ELF-1 (cell line): ENCODE measurements at places on chromosomes 5 and 9.

DNA sequence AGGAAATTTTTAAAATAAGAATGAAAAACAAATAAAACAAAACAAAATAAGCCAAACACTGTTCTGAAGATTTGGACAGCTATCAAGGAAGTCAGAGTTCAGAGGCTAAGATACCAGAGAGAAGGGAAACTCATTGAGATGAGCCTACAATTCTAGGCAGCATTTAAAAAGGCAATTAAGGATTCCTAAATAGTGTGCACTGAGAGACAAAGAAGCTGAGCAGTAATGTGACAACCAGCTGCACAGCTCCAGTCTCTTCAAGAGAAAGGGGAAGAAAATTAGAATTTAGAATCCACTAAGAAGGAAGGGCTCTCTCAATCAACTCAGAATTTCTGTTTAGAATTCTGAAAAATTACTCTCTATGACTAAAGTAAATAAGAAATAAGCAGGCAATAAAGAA, 246.7 kb upstream of the COX7C start:
- DNase-seq, result no peak

- DNase-seq, result no peak
Observed at GRCh38 chr5:154367101-154367500, 78.7 kb upstream of the SAP30L start.

DNA sequence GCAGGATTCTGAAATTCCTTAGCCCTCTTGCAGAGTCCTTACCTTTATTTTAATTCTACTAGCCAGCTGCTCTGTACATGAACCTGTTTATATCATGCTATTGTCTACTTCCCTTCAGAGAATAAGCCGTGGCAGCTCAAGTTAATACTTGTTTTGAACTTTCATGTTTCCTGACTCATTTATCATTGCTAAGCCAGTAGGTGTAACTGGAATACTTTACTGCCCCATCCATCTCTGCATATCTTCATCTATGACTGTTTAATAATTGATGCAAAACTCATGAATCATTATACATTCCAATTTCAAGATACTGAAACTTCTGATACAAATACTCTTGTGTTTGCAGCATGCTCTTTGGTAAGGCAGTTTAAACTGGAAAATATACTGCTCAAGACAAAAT, 174.7 kb downstream of the PPP2R2B start:
- DNase-seq, result no peak

GRCh38 chr5:103166706-103167105, 46.6 kb downstream of the PPIP5K2 start:
- no peak for DNase-seq

- DNase-seq, result no peak
Observed at GRCh38 chr5:109852371-109853155, 162.8 kb downstream of the MAN2A1 start.

- DNase-seq, result peak; percentile 17
Observed at GRCh38 chr9:110782701-110783100, 114.1 kb downstream of the MUSK start.

- DNase-seq, result no peak
Observed at GRCh38 chr5:27769748-27770402, 731.5 kb upstream of the CDH9 start.

DNA sequence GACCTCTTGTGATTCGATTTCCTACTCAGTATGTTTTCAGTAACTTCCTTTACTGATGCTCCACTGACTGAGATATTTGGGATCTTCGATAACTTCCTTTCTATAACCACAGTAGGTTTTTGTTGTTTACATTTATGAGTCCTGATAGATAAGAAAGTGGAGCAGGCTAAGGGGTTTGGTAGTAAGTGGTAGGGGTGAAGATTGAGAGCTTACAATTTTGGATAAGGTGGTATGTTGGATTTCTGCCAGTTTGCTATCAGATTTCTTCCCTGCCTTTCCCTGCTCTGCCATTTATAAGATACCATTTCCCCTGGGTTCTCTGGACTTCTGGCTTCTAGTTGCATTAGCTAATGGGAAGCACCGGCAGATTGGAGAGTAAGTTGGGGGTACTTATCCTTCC, 7.9 kb upstream of the NDUFS4 start:
- DNase-seq, result no peak

DNA sequence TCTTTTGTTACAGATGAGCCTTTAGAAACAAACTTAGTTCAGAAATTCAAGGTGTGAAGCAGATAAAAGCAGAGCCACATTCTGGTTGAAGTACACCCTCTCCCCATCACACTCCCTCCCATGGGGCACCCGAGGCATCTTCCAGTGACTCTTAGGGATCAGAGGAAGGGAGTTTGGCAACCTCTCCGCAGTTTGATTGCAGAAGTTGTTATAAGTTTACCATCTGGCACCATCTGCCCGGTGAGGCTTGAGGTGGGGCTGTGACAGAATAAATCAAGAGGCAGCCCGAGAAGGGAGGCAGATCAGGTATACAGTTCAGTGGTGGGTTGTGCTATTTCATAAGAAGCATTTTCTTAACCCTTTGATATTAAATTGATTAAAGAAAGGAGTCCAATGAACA, 458.6 kb upstream of the CLINT1 start:
- no peak for DNase-seq

- DNase-seq, result no peak
Observed at GRCh38 chr5:147925020-147925419, 18.7 kb upstream of the C5orf46 start.

- no peak for DNase-seq
Observed at GRCh38 chr9:90880066-90880465, 78.4 kb downstream of the SYK start.

- no peak for DNase-seq
Observed at GRCh38 chr5:103207011-103207410, 51.6 kb upstream of the MACIR start.

GRCh38 chr5:37685816-37686215, 154.0 kb downstream of the GDNF start:
- no peak for DNase-seq

DNA sequence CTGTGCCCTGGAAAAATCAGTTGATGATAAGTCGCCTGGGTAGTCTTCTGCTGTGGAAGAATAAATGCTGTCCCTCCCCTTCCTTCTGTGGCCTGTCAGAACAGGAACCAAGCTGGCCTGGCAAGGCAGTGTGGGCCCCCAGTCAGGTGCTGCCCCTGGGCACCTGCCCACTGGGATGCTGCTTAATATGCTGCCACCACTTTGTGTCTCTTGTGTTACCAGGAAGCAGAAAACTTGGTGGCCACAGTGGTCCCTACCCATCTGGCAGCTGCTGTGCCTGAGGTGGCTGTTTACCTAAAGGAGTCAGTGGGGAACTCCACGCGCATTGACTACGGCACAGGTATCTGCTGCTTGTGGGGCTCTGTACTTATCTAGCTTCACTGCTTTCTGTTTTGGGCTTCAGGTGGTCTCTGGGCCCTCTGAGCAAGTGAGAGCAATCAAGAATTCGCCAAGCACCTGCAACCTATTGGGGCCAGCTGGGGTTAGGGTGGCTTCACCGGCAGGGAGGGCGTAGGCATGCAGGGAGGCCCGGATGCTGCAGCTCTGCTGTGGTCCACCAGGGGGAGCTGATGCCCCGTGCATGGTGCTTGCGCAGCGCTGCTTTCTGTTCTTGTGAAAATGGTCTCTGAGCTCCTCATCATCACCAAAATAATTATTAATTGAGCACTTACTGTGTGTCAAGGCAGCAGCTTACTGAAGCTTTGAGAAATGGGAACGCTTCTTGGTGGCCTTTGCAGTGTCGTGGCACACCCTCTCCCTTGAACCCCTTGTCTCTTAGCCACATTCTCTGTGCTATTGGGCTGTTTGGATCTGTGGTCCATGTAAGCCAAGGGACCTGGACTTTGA, 20.3 kb downstream of the PTPA start:
- peak; percentile 91 for DNase-seq

- no peak for DNase-seq
Observed at GRCh38 chr9:137879052-137879451, 1.5 kb downstream of the CACNA1B start.

GRCh38 chr5:113017881-113018635, 41.5 kb downstream of the DCP2 start:
- no peak for DNase-seq

- DNase-seq, result no peak
Observed at GRCh38 chr5:56251918-56252553, 18.9 kb upstream of the ANKRD55 start.

GRCh38 chr5:139955053-139955605, 88.0 kb downstream of the NRG2 start:
- peak; percentile 47 for DNase-seq

DNA sequence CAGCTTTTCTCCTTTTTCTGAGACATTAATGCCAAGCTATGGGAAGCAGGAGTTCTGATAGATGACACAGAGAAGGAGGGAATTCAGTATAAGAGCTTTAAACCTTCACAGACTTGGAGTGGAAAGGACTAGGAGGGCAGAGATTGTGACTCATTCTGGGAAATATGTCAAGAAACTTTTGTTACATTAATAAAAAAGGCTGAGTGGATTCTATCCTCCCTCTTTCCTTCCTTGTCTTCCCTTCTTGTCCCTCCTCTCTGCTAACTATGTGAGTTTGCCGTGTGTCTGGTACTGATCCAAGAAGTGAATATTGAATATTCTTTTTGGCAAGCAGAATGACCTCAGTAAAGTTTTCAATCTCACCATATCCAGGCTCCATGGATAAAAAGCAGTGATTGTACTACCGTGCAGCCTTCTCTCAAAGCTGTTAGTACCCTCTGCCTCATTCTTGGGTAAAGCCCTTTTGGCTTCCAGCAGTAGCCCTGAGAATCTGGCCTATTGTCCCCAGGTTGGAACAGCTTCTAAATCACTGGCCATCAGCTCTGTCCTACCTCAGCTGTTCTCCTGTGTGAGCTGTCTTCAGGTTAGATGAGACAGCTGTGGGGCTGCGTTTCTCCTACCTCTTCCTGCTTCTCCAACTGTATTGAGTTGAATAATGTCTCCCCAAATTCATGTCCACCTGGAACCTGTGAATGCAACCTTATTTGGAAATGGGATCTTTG, 73.9 kb downstream of the ATG10 start:
- DNase-seq, result no peak

DNA sequence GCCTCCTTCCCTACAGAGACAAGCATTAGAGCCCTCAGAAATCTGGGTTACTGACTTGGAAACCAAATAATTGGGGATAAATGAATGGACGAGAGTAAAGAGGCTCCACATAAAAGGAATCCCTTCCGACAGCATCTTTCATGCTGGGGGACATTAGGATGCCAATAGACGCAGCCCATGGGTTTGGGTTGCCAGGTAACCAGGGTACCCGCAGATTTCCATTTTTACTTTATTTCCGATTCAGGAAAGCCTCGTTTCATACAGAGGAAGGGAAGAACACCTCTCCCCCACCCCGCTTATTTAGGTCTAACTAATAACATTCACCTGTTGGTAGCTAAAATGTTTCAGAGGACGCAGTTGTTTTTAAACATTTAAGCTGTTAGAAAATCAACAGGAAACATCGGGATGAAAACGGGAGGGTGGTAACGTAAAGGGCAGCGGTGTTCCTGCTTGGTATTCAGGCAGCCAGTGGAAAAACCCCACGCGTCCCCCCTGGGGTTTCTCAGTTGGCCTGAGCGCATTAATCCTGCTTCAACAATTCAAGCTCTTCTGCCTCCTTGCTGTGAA, 179.5 kb downstream of the YTHDC2 start:
- peak; percentile 37 for DNase-seq

DNA sequence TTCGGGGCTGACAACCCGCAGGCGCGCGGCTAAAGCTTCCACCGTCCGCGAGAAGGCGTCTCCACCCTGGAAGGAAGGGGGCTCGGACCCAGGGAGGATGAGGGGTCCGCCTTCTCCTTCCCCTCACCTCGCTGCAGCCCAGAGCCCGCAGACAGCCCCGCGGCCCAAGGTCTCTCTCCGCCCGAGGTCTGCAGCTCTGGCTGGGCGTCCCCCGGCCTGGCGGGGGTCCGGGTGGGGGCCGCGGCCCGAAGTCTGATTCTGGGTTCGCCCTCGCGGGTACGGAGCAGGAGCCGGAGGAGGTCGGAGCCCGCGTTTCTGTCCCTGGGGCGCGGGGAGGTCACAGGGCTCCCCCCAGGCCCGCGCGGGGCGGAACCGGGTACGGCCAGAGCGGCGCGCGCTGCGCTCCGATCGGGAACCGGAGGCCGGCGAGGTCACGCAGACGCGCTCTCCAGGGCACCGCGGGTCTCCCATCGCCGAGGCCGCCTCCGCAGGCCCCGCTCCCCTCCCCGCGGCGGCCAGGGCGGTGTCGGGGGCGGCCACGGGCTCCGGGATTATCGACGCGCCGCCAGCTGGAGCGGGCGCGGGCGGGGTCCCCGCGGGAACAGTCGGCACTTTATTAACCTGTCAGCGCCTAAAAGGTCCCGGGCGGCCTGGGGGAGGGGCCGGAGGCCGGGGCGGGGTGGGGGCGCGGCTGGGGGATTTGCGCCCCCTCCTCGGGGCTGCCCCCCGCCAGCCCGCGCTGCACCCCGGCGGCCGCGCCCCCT, 11.6 kb downstream of the LHX3 start:
- DNase-seq, result no peak

DNA sequence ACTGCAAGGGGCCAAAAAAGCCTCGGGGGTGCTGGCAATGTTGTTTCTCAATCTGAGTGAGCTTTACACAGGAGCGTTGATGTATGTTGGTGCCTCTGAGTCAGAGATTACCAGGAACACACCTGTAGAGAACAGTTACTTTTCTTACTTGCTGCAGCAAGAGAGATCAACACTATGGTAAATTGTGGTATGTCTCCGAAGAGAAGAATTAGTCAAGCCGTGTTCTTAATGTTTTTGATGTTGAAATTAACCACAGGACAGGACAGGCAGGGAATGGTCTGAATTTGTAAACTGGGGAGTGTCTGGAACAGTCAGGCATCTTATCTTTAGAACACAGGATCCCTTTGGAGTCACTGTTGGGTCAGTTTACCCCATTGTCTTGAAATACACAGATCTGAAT, 285.7 kb downstream of the DNAH5 start:
- DNase-seq, result no peak

DNA sequence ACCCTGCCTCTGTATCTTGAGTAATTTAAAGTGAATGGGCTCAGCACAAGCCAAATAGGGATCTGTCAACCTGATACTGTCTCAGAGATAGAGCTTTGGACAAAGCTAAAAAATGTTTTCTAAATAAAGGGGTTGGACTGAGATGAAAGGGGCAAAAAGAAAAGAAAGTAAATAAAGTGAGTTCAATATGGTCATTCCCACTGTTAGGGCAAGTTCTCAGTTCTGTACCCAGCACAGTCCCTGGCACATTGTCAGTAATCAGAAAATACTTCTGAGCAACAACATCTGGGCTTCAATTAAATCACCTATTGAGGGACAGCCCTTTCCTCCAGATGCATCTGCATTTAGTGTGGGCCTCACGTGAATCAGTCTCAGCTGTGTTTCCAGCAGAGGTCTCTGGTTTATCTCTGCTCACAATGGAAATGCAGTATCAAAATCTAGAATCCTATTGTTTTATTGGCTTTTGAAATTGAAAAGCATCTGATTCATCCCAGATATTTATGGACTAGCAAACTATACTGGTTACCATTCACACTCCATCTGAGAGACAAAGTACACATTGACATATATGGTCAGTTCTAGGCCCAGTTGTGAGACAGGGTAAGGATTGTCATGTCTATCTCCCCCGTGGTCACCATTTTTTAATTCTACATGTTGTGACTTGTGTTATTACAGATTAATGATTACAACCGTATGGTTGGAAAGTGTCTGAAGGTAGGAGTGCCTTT, 35.6 kb downstream of the ZNF474 start:
- no peak for DNase-seq

GRCh38 chr9:38017149-38017884, 51.7 kb downstream of the SHB start:
- peak; percentile 98 for DNase-seq

- DNase-seq, result no peak
Observed at GRCh38 chr9:1879501-1879900, 135.6 kb upstream of the SMARCA2 start.

- DNase-seq, result no peak
Observed at GRCh38 chr5:59360130-59360555, 533.4 kb downstream of the PDE4D start.
